ENCODE measurements at places on chromosomes 12 and 14. TPM values are rescaled to one million over a fixed set of nuclear protein-coding genes. Genes with fewer than 3 reads are reported as not detected.

- H3K27ac ChIP-seq, result no peak overlapping the region
- no peak overlapping the region for H3K4me3 ChIP-seq
- DNase-seq, result no peak
- H3K4me1 ChIP-seq, result peaks cover 17% of the 10 kb centered on the region
- H3K36me3 ChIP-seq, result no peaks in the 10 kb centered on the region
Measured at GRCh38 chr12:121184425-121184824, 25.5 kb upstream of the P2RX4 start.

GRCh38 chr14:52514046-52514811, 38.1 kb downstream of the TXNDC16 start:
- no peaks in the 10 kb centered on the region for H3K36me3 ChIP-seq
- no peaks in the 10 kb centered on the region for H3K27me3 ChIP-seq
- H3K4me3 ChIP-seq, result no peak overlapping the region
- no peak overlapping the region for H3K27ac ChIP-seq
- H3K4me1 ChIP-seq, result no peaks in the 10 kb centered on the region

The CD163L1 gene
- 25.3 TPM for polyA plus RNA-seq

The ASB2 gene
- 9.5 TPM for polyA plus RNA-seq

The MGST1 gene
- 5.3 TPM for polyA plus RNA-seq

The TMEM233 gene
- 0.22 TPM for polyA plus RNA-seq
